ENCODE measurements at places on chromosomes 4 and X. TPM values are rescaled to one million over a fixed set of nuclear protein-coding genes. Genes with fewer than 3 reads are reported as not detected.
A peak's percentile ranks its signal among the peaks of the same experiment; 100 is the strongest.

- H3K27me3 ChIP-seq, result no peaks in the 10 kb centered on the region
- peaks cover 69% of the 10 kb centered on the region for H3K4me1 ChIP-seq
- peak; percentile 36 for DNase-seq
- H3K27ac ChIP-seq, result peak overlapping the region; percentile 41
- no peak overlapping the region for H3K4me3 ChIP-seq
These were observed 323.6 kb downstream of the BCOR start for GRCh38 chrX:39773923-39774773.

DNA sequence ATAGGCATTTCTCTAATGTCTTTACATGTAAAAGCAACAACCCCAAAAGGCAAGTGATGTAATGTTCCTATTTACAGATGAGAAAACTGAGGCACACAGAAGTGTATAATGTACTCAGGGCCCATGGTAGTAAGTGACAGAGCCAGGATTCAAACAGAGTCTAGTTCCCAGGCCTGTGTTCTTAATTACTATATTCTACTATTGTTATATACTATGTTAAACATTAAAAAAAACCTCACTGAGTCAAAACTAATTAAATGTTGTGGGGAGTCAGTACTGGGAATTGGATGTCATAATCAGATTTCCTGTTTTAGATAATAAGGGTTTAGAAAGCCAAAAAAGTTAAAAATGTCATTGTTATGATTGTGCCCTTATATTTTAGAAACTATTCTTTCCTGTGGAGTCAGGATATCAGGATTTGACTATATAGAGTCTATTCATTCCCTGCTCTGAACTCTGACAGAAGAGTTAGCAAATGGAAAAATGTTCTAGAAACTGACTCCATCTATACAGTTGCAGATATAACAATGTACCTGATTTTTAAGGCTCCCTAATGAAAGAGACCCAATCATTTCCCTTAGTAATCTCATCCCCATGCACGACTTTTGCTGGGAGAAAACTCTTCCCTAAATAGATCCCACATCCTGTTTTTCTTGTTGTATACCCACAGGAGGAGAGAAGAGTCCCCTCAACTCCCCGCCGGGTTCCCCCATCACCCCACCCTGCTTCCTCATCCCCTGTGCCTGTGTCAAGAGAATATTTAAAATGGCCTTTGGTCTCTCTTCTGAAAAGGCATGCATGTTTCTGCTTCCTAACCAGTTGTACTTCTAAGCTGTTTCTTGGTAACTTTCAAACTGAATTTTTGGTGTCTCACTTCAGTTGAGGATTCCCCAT, 69.7 kb downstream of the REELD1 start:
- no peaks in the 10 kb centered on the region for H3K36me3 ChIP-seq
- H3K4me1 ChIP-seq, result no peaks in the 10 kb centered on the region
- H3K27ac ChIP-seq, result no peak overlapping the region

GRCh38 chr4:151417164-151417571, 8.2 kb downstream of the FHIP1A start:
- H3K27ac ChIP-seq, result no peak overlapping the region
- no peak overlapping the region for H3K4me3 ChIP-seq
- DNase-seq, result no peak
- no peaks in the 10 kb centered on the region for H3K36me3 ChIP-seq
- no peaks in the 10 kb centered on the region for H3K27me3 ChIP-seq
- no peaks in the 10 kb centered on the region for H3K4me1 ChIP-seq

- H3K4me3 ChIP-seq, result no peak overlapping the region
- no peak for DNase-seq
- no peak overlapping the region for H3K27ac ChIP-seq
- H3K36me3 ChIP-seq, result no peaks in the 10 kb centered on the region
- H3K27me3 ChIP-seq, result no peaks in the 10 kb centered on the region
- H3K4me1 ChIP-seq, result no peaks in the 10 kb centered on the region
These were observed 5.0 kb downstream of the SHOX start for GRCh38 chrX:635428-636090.

DNA sequence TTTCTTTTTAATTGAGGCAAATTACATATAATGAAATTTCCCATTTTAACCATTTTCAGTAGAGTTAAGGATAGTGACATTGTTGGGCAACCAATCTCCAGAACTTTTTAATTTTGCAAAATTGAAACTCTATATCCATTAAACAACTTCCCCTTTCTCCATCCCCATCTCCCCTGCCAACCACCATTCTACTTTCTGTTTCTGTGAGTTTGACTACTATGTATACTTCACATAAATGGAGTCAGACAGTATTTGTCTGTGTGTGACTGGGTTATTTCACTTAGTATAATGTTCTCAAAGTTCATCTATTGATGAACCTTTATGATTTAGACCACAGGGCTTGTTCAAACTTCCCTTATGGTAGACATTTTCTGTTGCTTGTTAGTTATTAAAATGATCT, 364.5 kb upstream of the MAD2L1 start:
- DNase-seq, result no peak
- H3K36me3 ChIP-seq, result no peaks in the 10 kb centered on the region
- no peak overlapping the region for H3K4me3 ChIP-seq
- H3K4me1 ChIP-seq, result no peaks in the 10 kb centered on the region
- H3K27me3 ChIP-seq, result no peaks in the 10 kb centered on the region

GRCh38 chrX:111886678-111887077, 10.7 kb downstream of the TRPC5OS start:
- H3K4me1 ChIP-seq, result no peaks in the 10 kb centered on the region
- H3K36me3 ChIP-seq, result no peaks in the 10 kb centered on the region
- no peaks in the 10 kb centered on the region for H3K27me3 ChIP-seq

DNA sequence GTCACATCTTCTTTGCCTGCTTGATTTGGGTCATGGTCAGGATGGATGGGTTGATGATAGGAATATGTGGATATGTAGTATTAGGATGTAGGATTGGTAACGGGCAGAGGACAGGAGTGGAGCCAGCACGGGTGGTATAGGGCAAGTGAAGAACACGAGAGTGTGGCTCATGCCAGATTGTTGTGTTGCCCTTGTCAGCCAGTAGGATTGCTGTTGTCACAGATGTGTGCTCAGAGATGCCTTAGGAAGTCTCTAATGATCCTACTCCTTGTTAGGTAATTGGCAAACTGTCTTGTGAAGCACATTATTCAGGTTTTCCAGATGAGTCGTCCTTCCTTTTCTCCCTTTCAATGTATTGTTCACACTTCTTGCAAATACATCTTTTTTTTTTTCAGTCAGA, 5.5 kb downstream of the ATP10D start:
- peaks cover 9% of the 10 kb centered on the region for H3K4me1 ChIP-seq
- no peaks in the 10 kb centered on the region for H3K36me3 ChIP-seq
- no peaks in the 10 kb centered on the region for H3K27me3 ChIP-seq
- H3K4me3 ChIP-seq, result no peak overlapping the region
- H3K27ac ChIP-seq, result no peak overlapping the region

- H3K27ac ChIP-seq, result no peak overlapping the region
- H3K4me1 ChIP-seq, result peaks cover 40% of the 10 kb centered on the region
- no peak overlapping the region for H3K4me3 ChIP-seq
- no peaks in the 10 kb centered on the region for H3K36me3 ChIP-seq
These were observed 46.3 kb downstream of the ATP10D start for GRCh38 chr4:47531241-47531953.

Gene SMIM10L2A
- polyA plus RNA-seq, result 0.06 TPM

Gene CENPE
- polyA plus RNA-seq, result not detected

Gene TMEM271
- not detected for polyA plus RNA-seq

Gene ARHGAP36
- not detected for polyA plus RNA-seq
